SW480 (cell line): ENCODE measurements at places on chromosomes 3 and 15.

- peak; percentile 39 for DNase-seq
These were observed 31.5 kb upstream of the TM4SF4 start for GRCh38 chr3:149442851-149443544.

GRCh38 chr3:17745301-17745700, 2.9 kb upstream of the TBC1D5 start:
- no peak for DNase-seq

- DNase-seq: no peak
These were observed 101.1 kb downstream of the RYR3 start for GRCh38 chr15:33411596-33412540.

- peak; percentile 51 for DNase-seq
These were observed 23.6 kb downstream of the RHCG start for GRCh38 chr15:89472785-89473256.

- DNase-seq: no peak
These were observed 284.5 kb upstream of the TLE3 start for GRCh38 chr15:70382009-70382749.

- DNase-seq: peak; percentile 29
These were observed 215.5 kb upstream of the KCNMB2 start for GRCh38 chr3:178320456-178321351.

GRCh38 chr15:36106640-36107335, 472.6 kb upstream of the CDIN1 start:
- no peak for DNase-seq

- no peak for DNase-seq
These were observed 42.6 kb downstream of the MGLL start for GRCh38 chr3:127779747-127780146.

GRCh38 chr3:73405853-73406252, 218.9 kb downstream of the PDZRN3 start:
- no peak for DNase-seq

- DNase-seq: no peak
These were observed 55.5 kb downstream of the NBEAL2 start for GRCh38 chr3:47034868-47035489.

DNA sequence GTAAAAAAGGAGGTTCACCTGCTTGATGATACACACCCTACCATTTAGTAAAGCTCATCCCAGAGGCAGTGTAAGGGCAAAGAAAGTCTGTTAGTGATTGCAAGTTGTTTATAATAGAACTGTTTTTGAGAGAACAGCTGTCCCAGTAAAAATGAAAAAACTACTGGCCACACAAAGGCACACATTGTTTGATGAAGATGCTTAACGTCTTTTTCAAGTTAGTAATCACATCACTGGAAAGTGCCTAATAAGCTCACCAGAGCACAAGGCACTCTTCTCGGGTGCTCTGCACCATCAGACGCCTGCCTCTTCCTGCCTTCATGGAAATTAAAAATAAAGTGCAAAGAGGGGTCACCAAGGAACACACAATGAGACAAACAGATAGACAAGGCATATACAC, 186.9 kb downstream of the PDZRN3 start:
- DNase-seq: no peak

GRCh38 chr3:66362541-66362941, 138.3 kb downstream of the LRIG1 start:
- no peak for DNase-seq
